PC-3 (cell line): ENCODE measurements at places on chromosomes 3 and 15. TPM values are rescaled to one million over a fixed set of nuclear protein-coding genes. Genes with fewer than 3 reads are reported as not detected.

SPINK8 gene
- total RNA-seq = not detected in 2 replicates

- H3K4me1 ChIP-seq = peaks cover 20% of the 10 kb centered on the region
- no peak for DNase-seq
- no peaks in the 10 kb centered on the region for H3K36me3 ChIP-seq
Observed at GRCh38 chr15:73648014-73648295, 14.8 kb upstream of the NPTN start.

SAXO2 gene
- 0.35 and 3.7 TPM in 2 replicates for total RNA-seq

GRCh38 chr15:71542836-71543235, 267.5 kb upstream of the NR2E3 start:
- H3K4me1 ChIP-seq = peaks cover 14% of the 10 kb centered on the region
- no peak overlapping the region for H3K27ac ChIP-seq
- no peaks in the 10 kb centered on the region for H3K36me3 ChIP-seq

- no peak overlapping the region for H3K4me3 ChIP-seq
- no peaks in the 10 kb centered on the region for H3K27me3 ChIP-seq
- no peaks in the 10 kb centered on the region; the same call in 1 of the 2 replicates for H3K4me1 ChIP-seq
- DNase-seq = no peak
- H3K36me3 ChIP-seq = no peaks in the 10 kb centered on the region
Observed at GRCh38 chr3:72571052-72571451, 277.2 kb downstream of the SHQ1 start.

DNA sequence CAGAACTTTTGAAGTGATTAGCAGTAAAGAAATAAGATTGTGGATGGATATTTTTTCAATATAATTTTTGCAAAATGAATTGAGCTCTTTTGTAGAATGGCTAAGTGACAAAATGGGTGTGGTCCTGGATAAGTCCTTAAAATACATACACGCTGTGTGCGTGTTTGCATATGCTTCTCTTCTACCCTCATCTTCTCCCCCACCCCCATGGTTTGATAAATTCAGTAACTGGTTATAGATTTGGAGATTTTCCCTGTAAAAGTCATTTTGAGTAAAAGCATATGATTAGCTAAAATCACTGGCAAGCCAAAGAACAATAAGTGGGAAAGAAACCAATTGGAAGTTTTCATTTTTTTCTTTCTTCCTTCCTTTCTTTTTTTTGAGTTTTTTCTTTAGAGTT, 453.9 kb upstream of the MDFIC2 start:
- no peak overlapping the region for H3K4me3 ChIP-seq
- H3K27ac ChIP-seq = no peak overlapping the region
- H3K27me3 ChIP-seq = no peaks in the 10 kb centered on the region
- DNase-seq = no peak
- peaks cover 6% of the 10 kb centered on the region for H3K4me1 ChIP-seq
- H3K36me3 ChIP-seq = no peaks in the 10 kb centered on the region
